Adrenal gland (tissue), 19 donors: ENCODE measurements at places on chromosomes 7 and 10. TPM values are rescaled to one million over a fixed set of nuclear protein-coding genes. Genes with fewer than 3 reads are reported as not detected.

DNA sequence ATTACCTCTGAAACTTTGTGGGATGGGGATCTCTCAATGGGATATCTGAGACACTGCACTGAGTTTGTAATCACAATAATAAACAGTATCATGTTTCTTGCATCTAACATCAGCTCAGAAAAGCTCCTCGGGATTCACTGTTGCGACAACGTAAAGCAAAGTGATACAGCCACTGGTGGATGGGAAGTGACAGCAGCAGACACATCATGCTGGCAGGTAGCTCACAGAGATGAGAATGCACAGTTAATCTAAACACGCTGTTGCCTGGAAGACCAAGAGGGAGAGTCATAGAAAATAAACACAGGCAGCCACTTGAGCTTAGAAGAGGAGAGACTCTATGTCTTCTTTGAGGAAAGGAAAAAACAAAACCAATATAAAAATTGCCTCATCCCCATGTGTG is 513.8 kb downstream of the MAGI2 start:
- DNase-seq, result no peak

- DNase-seq, result no peak
These were observed 2.8 kb upstream of the FLNC start for GRCh38 chr7:128827248-128827958.

Gene EVX1
- 0.97 TPM for polyA plus RNA-seq

DNA sequence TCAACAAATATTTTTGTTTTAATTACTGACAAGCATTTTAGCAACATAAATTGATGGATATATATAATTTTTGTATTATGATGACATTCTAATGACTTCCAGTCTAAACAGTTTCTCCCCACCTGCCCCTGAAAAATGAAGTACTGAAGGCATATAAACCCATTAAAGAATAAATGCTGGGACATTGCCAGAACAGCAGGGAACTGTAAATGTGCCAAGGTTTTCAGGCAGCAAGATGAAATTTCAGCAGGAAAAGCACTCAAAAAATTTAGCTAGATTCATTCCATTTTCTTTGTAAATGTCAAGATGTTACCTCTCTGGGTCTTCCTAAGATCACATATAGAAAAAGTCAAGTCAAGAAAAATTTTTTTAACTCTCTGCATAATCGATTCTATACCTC is 11.0 kb upstream of the TLL2 start:
- DNase-seq, result no peak

- DNase-seq, result no peak
These were observed 28.0 kb downstream of the MINPP1 start for GRCh38 chr10:87532696-87533095.

- no peak for DNase-seq
These were observed 142.9 kb downstream of the NOC3L start for GRCh38 chr10:94219829-94220228.

Gene MKX
- 0.49 TPM for polyA plus RNA-seq

DNA sequence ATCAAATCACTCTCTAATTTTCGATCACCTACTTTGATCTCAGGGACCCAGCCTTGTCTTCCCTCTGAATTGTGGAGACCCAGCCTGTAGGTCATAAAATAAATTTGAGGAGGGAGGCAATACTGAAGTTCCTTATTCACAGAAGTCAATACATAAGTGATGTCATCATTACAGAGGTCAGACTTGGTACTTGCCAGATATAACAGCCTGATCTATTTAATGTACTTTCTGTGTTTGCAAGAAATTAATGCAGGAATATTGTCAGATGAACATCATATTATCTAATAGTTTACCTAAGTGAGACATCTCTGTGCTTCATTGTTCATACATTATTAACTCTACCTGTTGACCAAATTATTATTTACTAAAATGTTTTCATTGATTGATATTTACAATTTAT is 105.6 kb downstream of the GPAM start:
- no peak for DNase-seq

Gene BUD31
- 208 TPM for polyA plus RNA-seq

GRCh38 chr7:82605247-82605864 is 161.8 kb upstream of the CACNA2D1 start:
- peak; percentile 25 for DNase-seq

DNA sequence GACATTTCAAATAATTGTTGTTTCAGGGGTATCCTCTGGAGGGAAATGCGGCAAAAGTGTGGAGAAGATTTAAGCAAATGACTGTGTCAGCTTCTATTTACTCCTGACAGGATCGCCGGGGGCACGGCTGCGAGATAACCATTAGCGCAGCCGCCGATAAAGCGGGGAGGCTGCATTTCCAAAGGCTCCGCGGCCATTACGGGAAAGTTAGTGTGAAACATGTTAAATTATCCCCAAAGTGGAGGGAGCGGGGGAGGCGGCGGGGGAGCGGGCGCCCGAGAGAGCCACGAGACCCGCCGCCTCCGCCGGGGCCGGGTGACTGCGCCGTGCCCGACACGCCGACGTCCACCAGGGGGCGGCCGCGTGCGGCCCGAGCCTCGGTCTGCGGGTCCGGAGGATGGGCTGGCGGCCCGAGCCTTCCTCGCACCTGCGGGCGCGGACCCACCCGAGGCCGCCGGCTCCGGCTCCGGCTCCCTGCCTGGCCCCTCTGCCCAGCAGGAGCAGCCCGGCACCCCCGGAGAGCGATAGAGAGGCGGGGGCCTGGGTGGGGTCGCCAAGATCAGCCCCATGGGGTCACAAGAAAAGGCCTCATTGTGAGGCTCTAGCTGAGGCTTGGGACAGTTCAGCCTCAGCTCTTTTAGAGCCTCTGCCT is 74.4 kb upstream of the PAX2 start:
- DNase-seq, result peak; percentile 17

Gene ZNF722
- polyA plus RNA-seq, result not detected

Gene BMPER
- polyA plus RNA-seq, result 1.4 TPM

GRCh38 chr7:106818736-106819135 is 46.3 kb upstream of the PIK3CG start:
- DNase-seq, result no peak

GRCh38 chr10:1548596-1548995 is 188.7 kb downstream of the ADARB2 start:
- no peak for DNase-seq

- no peak for DNase-seq
These were observed 103.6 kb downstream of the PRPF18 start for GRCh38 chr10:13690281-13690825.

Gene ANXA8
- polyA plus RNA-seq, result 0.56 TPM

Gene NUDT1
- 8.7 TPM for polyA plus RNA-seq

GRCh38 chr10:51806079-51806835 is 106.9 kb upstream of the CSTF2T start:
- DNase-seq, result no peak

DNA sequence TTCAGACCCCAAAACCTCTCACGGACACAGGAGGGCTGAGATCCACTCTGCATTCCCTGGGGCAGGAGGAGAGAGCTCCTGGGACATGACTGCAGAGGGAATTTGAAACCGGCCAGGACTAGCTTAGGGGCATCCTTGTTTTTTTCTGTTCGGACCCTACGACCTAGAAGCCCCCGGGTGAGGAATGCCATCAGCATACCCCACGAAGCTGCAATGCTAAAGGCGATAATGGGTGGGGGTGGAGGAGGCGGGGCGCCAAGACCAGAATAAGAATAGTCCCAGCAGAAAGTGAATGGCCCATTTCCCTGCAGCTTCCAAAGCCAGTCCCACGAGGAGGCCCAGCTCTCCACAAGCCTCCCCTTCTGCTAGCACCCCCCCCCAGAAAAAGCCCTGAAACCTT is 4.0 kb downstream of the PDGFA start:
- no peak for DNase-seq

- DNase-seq, result no peak
These were observed 122.2 kb downstream of the MPP7 start for GRCh38 chr10:28180654-28181053.

Gene FAM237B
- polyA plus RNA-seq, result not detected

Gene GARS1
- 76.9 TPM for polyA plus RNA-seq

Gene MALRD1
- polyA plus RNA-seq, result 0.48 TPM

Gene C7orf57
- polyA plus RNA-seq, result not detected

DNA sequence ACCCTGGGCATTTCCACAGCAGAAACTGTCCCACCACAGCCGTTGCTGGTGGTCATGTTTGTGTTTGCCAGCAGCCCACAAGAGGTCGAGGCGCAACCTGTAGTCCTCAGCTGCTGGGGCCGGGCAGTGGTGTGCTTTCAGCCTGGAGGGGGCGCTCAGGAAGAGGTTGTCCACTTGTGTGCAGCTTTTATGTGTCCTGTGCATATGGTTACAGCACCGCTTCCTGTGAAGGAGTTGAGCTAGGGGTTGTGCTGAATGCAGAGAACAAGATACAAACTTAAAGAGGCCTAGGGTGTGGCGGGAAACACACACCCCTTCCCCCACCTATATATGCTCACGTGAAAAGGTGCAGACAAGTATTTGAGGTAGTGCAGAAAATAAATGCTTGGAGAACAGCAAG is 29.5 kb upstream of the PFKFB3 start:
- no peak for DNase-seq

DNA sequence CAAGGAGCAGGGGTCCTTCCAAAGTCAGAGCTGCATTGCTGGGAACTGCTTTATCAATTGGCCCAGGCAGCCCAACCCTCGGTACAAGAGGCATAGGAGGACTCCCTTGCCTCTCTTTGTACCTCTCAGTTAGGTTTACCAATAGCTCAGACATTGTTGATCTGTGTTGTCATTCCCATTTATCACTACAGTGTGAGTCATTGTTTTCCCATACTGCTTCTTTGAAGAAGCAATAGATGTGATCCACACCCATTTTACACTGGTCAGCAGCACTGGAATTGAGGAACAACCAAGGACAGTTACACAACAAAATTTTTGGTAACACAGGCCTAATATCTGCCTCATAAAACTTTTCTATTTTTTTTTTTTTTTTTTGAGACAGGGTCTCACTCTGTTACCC is 307.2 kb downstream of the SNX13 start:
- no peak for DNase-seq

DNA sequence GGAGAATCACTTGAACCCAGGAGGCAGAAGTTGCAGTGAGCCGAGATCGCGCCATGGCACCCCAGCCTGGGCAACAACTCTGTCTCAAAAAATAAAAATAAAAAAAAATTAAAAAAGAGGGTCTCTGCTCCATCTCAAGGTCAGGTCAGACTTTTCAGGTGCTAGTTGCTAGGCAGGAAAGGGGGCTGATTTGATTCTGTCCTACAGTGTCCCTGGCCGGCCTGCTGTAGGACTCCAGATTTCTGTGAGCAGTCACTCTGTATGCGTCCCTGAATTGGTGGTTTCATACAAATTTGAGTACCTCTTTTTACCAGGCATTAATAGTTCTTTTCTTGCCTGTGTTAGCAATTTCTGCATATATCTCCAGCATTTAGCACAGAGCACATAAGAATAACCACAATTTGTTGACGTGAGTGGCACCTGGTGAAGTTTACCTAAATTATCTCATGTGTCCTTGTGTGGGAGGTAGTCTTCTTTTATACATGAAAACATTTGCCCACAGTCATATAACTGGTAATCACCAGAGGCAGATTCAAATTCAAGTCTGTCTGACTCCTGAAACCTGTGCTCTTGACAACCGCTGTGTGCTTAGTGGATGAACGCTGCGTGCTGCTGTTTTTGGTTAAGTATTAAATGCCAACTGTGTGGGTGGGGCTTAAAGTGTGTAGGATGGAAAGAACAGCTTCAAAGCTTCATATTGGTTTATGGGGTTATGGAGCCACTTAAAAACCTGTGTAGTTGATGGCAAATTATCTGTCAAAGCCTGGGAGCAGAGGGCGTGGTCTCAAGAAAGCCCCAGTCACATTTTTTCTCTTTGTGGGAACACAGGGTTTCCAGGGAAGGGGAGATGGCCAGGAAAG is 3.2 kb upstream of the ZNF775 start:
- DNase-seq, result no peak

Gene ADRA2A
- polyA plus RNA-seq, result 1.0 TPM

Gene GRM3
- 0.40 TPM for polyA plus RNA-seq

DNA sequence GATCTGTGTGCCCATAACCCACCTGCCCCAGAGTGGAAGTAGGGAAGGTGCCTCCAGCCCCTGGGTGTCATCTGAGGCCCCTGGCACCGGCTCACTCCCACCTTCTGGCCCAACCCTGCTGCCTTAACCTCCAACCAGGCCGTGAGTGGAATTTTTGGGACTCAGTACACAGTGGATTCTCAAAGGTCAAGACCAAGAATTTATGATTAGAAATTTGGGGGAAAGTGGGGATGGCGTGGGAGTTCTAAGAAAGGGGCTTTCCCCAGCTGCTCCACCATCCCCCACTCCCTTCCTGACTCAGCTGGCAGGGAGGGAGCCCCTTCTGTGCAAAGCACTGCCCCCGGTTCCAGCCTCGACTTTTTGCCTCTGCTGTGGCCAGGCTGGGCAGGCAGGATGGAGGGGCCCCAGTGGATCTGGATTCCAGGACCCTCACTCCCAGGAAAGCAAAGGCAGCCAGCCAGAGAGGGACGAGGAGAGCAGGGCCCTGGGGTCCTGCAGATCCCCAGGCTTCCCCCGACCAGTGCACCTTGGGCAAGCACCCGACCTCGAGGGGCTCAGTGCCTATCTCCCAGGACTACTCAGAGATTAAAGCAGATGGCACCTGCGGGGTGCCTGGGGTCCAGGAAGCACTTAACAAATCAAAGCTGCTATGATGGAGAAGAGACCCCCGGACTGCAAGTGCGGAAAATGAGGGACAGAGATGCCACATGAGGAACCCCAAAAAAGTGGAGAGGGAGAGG is 12.8 kb downstream of the SPOCK2 start:
- DNase-seq, result no peak

DNA sequence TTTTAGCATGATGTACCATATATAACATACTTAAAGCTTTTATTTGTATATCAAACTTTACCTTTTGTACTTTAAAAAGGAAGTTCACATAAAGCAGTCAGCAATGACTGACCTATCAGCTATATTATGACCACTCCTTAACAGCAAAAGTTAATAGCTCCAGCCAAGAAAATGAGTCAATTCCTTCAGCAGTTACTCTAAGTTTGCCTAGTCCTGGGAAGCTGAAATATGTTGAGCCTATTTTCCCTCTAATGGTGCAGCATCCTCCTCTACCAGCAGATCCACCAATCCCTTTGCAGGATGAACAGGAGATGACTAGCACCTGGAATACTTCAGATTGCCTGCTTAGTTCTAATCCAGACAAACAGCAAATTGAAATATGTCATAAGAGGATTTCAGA is 64.2 kb downstream of the CUL2 start:
- no peak for DNase-seq

DNA sequence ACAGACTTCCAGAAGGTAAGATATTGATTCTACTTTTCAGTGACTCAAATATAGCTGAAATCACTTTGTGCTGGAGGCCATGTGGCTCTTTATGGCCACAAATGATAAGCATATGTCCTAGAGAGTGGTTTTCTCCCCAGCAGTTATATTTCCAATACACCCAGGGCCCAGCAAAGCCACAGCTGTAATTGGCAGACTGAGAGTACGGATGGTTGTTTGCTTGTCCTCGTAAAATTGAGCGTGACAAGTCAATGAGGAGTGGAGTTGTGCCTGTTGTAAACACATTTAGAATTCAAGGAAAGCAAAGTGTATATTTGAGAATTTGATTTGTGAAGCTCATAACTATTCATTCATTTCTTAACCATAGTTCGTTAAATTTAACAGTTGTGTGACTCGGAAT is 201.8 kb downstream of the LHFPL3 start:
- no peak for DNase-seq

GRCh38 chr10:35423505-35424306 is 87.4 kb downstream of the CCNY start:
- no peak for DNase-seq
